Spinal cord (tissue), 10 donors: ENCODE measurements at places on chromosomes 7 and 10. TPM values are rescaled to one million over a fixed set of nuclear protein-coding genes. Genes with fewer than 3 reads are reported as not detected.

ENTPD1 gene
- 41.3 TPM for total RNA-seq

DNAJC2 gene
- total RNA-seq = 22.5 TPM

VAX1 gene
- total RNA-seq = not detected

LIPM gene
- not detected for total RNA-seq

NANOS1 gene
- total RNA-seq = 6.3 TPM

EPO gene
- total RNA-seq = not detected

CPEB3 gene
- 29.3 TPM for total RNA-seq

FAM25C gene
- total RNA-seq = not detected

ASIC3 gene
- total RNA-seq = 2.0 TPM

GTF2IRD1 gene
- 11.7 TPM for total RNA-seq

MRPS24 gene
- 26.7 TPM for total RNA-seq

NACAD gene
- total RNA-seq = 14.1 TPM

- H3K4me3 ChIP-seq = no peak overlapping the region
- no peaks in the 10 kb centered on the region for H3K27me3 ChIP-seq
- H3K27ac ChIP-seq = no peak overlapping the region
- no peak for DNase-seq
- no peaks in the 10 kb centered on the region for H3K4me1 ChIP-seq
- no peaks in the 10 kb centered on the region for H3K36me3 ChIP-seq
Observed at GRCh38 chr7:71801976-71802375, 610.2 kb downstream of the CALN1 start.

DNA sequence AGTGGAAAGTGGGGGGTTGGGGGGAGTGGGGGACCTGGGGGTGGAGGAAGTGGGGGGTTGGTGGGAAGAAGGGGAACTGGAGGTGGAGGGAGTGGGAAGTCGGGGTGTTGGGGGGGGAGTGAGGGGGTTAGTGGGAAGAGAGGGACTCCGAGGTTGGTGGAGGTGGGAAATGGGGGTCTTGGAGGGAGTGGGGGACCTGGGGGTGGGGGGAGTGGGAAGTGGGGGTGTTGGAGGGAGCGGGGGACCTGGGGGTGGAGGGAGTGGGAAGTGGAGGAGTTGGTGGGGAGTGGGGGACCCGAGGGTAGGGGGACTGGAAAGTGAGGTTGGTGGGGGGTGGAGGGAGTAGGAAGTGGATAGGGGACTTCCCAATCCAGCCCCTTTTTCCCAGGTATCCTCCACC is 906 bp upstream of the MMD2 start:
- peaks cover 3% of the 10 kb centered on the region for H3K36me3 ChIP-seq
- no peak overlapping the region for H3K4me3 ChIP-seq
- H3K4me1 ChIP-seq = peaks cover 32% of the 10 kb centered on the region
- H3K27me3 ChIP-seq = no peaks in the 10 kb centered on the region

DNA sequence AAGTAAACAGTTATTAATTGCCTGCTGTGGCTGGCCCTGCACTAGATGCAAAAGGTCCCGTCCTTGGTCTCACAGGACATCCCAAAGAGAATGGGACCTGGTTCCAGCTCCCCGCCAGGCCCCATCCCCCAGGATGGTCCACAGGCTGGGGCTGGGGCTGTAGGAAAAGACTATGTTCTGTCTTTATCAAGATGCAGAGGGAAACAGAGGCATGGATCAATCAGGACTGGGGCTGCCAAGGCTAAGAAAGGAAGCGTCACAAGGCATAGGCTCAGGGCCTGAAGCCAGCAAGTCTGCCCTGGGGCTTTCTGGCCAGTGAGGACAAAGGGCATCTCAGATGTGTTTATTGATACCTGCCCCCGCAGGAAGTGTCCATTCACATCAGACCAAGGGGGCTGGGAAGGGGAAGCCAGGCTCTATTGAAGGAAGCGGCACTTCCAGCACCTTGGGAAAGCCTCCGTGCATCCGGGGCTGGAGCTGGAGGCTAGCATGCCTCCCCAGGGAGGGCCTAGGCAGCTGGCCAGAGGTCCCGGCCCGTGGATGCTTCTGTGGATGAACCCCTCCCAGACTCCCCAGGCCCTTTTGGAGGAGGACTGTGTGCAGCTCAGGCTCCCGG is 5.8 kb downstream of the VSIR start:
- peaks cover 2% of the 10 kb centered on the region for H3K36me3 ChIP-seq
- H3K27ac ChIP-seq = peak overlapping the region; percentile 65
- H3K4me3 ChIP-seq = no peak overlapping the region
- no peak for DNase-seq
- no peaks in the 10 kb centered on the region for H3K27me3 ChIP-seq
- peaks cover 55% of the 10 kb centered on the region for H3K4me1 ChIP-seq

DNA sequence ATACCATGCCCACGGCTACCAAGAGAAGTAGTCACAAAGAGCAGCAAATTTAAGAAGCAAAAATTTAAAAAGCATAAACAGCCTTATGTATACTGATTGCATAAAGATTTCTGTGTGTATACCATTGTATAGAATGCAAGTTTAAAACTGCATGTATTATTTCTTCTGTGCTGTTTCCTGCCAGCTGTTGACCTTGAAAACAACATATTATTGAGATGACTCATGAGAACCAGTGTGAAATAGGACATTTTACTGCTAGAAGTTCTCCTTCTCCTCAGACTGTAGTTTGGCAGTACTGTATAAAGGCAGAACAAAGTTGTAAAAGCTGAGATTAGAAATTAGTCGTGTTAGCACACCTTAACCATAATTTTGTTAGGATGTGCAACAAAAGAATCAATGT is 42.3 kb upstream of the SGCE start:
- DNase-seq = no peak
- H3K4me1 ChIP-seq = peaks cover 3% of the 10 kb centered on the region
- no peak overlapping the region for H3K27ac ChIP-seq
- H3K36me3 ChIP-seq = no peaks in the 10 kb centered on the region
- no peak overlapping the region for H3K4me3 ChIP-seq
- no peaks in the 10 kb centered on the region for H3K27me3 ChIP-seq

- H3K27ac ChIP-seq = peak overlapping the region; percentile 88
- DNase-seq = peak; percentile 26
- peaks cover 7% of the 10 kb centered on the region for H3K4me1 ChIP-seq
- H3K4me3 ChIP-seq = peak overlapping the region; percentile 76
Observed at GRCh38 chr10:96833220-96834001, 1.3 kb downstream of the LCOR start.

GRCh38 chr10:115300080-115300479 is 206.9 kb downstream of the ATRNL1 start:
- no peak for DNase-seq
- H3K4me3 ChIP-seq = no peak overlapping the region
- no peaks in the 10 kb centered on the region for H3K4me1 ChIP-seq
- no peaks in the 10 kb centered on the region for H3K36me3 ChIP-seq
- no peak overlapping the region for H3K27ac ChIP-seq

DNA sequence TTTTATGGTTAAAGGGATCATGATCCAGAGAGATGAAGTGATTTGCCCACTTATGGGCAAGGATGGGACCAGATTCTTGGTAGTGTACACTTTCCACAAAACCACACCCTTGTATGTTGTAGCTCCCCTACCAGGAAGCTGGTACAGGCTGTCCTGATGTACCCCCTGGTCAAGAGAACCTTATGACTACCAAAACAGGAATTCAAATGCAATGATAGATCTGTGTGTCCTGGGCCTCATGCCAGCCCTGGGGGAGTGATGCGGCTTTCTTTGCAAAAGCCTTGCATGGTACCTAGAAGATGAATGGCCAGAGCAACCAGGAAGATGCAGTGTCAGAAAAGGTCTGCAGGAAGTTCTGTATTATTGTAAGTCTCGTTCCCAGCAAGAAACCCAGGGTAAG is 94.9 kb upstream of the AGK start:
- no peak overlapping the region for H3K27ac ChIP-seq
- peaks cover 13% of the 10 kb centered on the region for H3K4me1 ChIP-seq
- H3K27me3 ChIP-seq = no peaks in the 10 kb centered on the region
- no peak overlapping the region for H3K4me3 ChIP-seq
- H3K36me3 ChIP-seq = no peaks in the 10 kb centered on the region

DNA sequence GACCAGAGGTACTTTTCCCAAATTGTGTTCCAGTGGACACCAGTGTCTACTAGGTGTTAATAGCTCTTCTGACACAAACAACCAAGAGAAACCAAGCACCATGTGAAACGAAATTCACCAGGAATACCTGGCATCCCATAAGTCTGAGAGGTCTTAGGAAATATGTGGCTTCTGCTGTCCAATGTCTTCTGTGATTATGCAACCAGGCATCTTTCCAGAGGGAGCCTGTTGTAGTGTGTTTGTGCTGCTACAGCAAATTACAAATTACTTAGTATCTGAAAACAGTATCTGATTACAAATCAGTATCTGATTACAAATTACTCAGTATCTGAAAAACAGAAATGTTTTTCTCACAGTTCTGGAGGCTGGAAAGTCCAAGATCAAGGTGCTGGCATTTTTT is 133.6 kb upstream of the NPVF start:
- peaks cover 4% of the 10 kb centered on the region for H3K4me1 ChIP-seq
- H3K27me3 ChIP-seq = no peaks in the 10 kb centered on the region
- H3K36me3 ChIP-seq = no peaks in the 10 kb centered on the region
- DNase-seq = no peak
- no peak overlapping the region for H3K4me3 ChIP-seq

DNA sequence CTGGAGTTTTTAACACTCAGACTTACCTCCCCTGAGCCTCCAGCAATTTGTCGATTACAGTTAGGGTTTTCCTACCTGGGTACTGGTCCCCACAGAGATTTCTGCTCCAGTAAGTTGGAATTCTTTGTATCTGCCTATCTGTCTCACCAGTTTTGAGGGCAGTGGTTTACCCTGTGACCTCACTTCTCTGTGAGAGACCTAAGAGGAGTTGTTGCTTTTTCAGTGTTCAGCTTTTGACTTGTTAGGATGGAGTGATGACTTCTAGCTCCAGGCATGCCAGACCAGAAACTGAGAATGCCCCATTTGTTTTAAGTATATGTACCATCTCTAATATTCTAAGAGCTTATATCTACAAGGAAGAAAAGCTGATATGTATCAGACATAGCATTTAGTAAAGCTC is 42.9 kb downstream of the CSGALNACT2 start:
- H3K4me3 ChIP-seq = no peak overlapping the region
- no peak overlapping the region for H3K27ac ChIP-seq
- H3K36me3 ChIP-seq = peaks cover 18% of the 10 kb centered on the region

GRCh38 chr10:126465771-126466170 is 77.5 kb upstream of the ADAM12 start:
- no peaks in the 10 kb centered on the region for H3K4me1 ChIP-seq
- H3K27ac ChIP-seq = no peak overlapping the region
- no peak overlapping the region for H3K4me3 ChIP-seq

- H3K27ac ChIP-seq = no peak overlapping the region
- H3K4me3 ChIP-seq = no peak overlapping the region
- no peaks in the 10 kb centered on the region for H3K4me1 ChIP-seq
- no peaks in the 10 kb centered on the region for H3K36me3 ChIP-seq
- H3K27me3 ChIP-seq = no peaks in the 10 kb centered on the region
Observed at GRCh38 chr7:105178177-105178576, 164.2 kb downstream of the KMT2E start.

DNA sequence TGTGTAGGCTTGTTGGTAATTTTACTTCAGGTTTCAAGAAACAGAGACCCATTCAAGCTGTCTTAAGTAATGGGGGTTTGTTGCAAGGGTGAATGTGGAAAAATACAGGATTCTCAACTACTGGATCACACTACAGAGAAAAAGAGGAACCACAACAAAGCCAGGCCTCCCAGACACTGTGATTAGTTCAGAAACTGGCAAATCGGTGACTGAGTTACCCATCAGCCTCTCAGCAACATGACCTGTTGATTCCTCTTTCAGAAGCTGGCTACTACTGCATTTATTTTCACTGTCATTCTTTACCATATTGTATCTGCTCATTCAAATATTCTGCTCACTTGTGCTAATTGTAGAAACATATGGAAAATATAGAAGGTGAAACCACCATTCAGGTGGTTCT is 16.0 kb downstream of the CCDC71L start:
- H3K27ac ChIP-seq = no peak overlapping the region
- H3K4me3 ChIP-seq = no peak overlapping the region
- H3K4me1 ChIP-seq = no peaks in the 10 kb centered on the region
- no peaks in the 10 kb centered on the region for H3K36me3 ChIP-seq
- H3K27me3 ChIP-seq = no peaks in the 10 kb centered on the region

DNA sequence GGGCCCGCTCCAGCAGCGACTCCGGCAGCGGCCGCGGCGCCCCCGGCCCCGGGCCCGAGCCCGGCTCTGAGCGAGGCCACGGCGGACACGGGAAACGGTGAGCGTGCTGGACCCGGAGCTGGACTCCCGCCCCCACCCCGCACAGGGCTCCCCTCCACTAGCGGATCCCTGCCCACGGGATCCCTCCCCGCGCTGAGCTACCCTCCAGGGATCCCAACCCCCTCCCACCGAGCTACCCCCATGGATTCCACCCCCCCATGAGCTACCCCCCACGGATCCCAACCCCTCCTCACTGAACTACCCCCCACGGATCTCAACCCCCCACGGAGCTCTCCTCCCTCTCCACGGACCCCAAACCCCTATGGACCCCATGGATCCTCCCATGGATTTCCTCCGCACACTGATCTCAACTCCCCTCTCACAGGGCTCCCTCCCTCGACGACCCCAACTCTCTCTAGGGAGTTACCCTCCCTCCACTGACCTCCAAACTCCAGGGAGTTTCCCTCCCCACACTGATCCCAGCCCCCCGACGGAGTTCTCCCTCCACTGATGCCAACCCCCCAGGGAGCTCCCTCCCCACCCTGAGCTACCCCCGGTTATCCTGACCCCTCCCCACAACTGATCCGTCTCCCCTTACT is 20.6 kb upstream of the HSPB1 start:
- DNase-seq = no peak
- no peak overlapping the region for H3K27ac ChIP-seq
- H3K4me3 ChIP-seq = peak overlapping the region; percentile 16
- H3K36me3 ChIP-seq = peaks cover 32% of the 10 kb centered on the region
- peaks cover 17% of the 10 kb centered on the region for H3K4me1 ChIP-seq

- no peak overlapping the region for H3K4me3 ChIP-seq
- no peaks in the 10 kb centered on the region for H3K4me1 ChIP-seq
- H3K36me3 ChIP-seq = no peaks in the 10 kb centered on the region
- no peaks in the 10 kb centered on the region for H3K27me3 ChIP-seq
- H3K27ac ChIP-seq = no peak overlapping the region
Observed at GRCh38 chr7:122750389-122750788, 47.7 kb upstream of the RNF148 start.

GRCh38 chr7:114889646-114890285 is 32.1 kb upstream of the MDFIC start:
- no peak overlapping the region for H3K4me3 ChIP-seq
- H3K27ac ChIP-seq = no peak overlapping the region
- H3K27me3 ChIP-seq = no peaks in the 10 kb centered on the region
- H3K36me3 ChIP-seq = no peaks in the 10 kb centered on the region
- no peaks in the 10 kb centered on the region for H3K4me1 ChIP-seq

GRCh38 chr10:80945264-80945880 is 407.7 kb downstream of the SH2D4B start:
- no peaks in the 10 kb centered on the region for H3K36me3 ChIP-seq
- no peaks in the 10 kb centered on the region for H3K27me3 ChIP-seq
- no peak overlapping the region for H3K4me3 ChIP-seq
- peaks cover 5% of the 10 kb centered on the region for H3K4me1 ChIP-seq
- DNase-seq = no peak

DNA sequence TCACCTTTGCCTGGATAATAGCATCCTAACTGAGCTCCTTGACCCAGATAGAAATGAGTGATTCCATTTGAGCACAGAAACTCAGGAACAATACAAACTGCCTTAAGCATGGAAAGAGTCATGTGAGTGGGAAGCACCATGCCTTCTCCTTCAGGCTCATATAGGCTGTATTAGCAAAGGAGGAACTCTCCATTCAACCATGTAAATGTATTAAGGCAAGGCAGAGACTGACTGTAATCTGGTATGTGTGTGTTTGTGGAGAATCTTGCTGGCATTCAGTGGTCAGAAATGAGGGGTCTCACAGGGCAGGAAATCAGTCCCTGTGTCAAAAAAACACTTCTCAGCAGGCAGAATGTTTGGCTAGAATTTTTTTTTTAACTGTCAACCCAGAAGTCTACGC is 40.2 kb downstream of the COA1 start:
- no peak for DNase-seq
- no peaks in the 10 kb centered on the region for H3K27me3 ChIP-seq
- H3K27ac ChIP-seq = no peak overlapping the region
- no peaks in the 10 kb centered on the region for H3K4me1 ChIP-seq
- H3K36me3 ChIP-seq = no peaks in the 10 kb centered on the region
